ENCODE measurements at places on chromosomes 3 and 15.

GRCh38 chr3:177482048-177482691 lies 284.9 kb upstream of the TBL1XR1 start:
- no peak for DNase-seq

DNA sequence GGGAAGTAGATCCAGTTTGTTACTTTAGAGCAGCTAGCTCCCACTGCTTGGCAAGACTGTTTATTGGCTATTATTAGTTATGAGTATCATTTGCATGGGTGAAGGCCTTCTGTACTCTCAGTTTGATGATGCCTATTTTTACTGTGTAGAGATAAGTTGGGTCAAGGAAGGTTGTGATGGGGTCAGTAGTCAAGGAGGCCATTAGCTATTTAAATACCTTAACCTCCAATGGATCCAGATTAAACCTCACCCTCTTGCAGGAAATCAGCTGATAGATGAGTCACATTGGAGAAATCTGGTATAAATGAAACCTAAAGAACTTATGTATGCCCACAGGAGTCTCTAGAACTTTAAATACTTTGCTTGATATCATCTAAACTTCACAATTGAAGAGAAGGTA lies 45.0 kb downstream of the THBS1 start:
- DNase-seq, result no peak

- no peak for DNase-seq
Measured at GRCh38 chr3:140341817-140342403, 336.0 kb upstream of the TRIM42 start.

GRCh38 chr3:54123776-54124196 lies 1.4 kb downstream of the CACNA2D3 start:
- no peak for DNase-seq

GRCh38 chr3:150130404-150131100 lies 159.9 kb upstream of the PFN2 start:
- no peak for DNase-seq

GRCh38 chr15:24962880-24963279 lies 8.1 kb downstream of the SNRPN start:
- DNase-seq, result no peak
